ENCODE measurements at places on chromosomes 16 and 17. TPM values are rescaled to one million over a fixed set of nuclear protein-coding genes. Genes with fewer than 3 reads are reported as not detected.
A peak's percentile ranks its signal among the peaks of the same experiment; 100 is the strongest.

GRCh38 chr17:28524476-28525424 is 18.6 kb downstream of the FOXN1 start:
- no peak for DNase-seq

- DNase-seq = no peak
These were observed 24.0 kb downstream of the PIK3R5 start for GRCh38 chr17:8941520-8941919.

DNA sequence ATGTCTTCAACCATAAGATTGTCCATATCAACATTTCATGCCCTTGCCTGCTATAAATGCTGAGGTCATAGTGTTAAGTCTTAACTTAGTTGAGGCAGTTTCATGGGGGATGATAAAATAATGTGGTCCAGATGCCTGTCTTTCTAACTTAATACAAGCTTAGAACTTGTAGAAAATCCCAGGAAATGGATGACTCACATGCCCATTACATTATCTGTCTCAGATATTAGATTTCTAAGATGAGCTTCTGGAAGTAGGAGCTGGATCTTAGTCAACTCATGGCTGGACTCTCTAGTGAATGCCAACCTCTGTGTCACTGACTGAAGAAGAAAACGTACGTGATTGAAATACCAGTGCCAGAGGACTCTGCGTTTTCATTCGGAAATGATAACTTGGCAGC is 797.5 kb upstream of the EEF2KMT start:
- DNase-seq = no peak

- no peak for DNase-seq
These were observed 92.9 kb downstream of the IRF8 start for GRCh38 chr16:85991856-85992255.

GRCh38 chr17:44904001-44904984 is 5.0 kb upstream of the EFTUD2 start:
- DNase-seq = peak; percentile 43

The PIRT gene
- total RNA-seq = not detected

- DNase-seq = no peak
These were observed at the start of gene SLFN12L for GRCh38 chr17:35537601-35538141. Gene SLFN12L, minus strand, starts transcription at chr17:35537678. Its CDS starts 15,314 bp downstream, at chr17:35522364.

The MT4 gene
- total RNA-seq = not detected

DNA sequence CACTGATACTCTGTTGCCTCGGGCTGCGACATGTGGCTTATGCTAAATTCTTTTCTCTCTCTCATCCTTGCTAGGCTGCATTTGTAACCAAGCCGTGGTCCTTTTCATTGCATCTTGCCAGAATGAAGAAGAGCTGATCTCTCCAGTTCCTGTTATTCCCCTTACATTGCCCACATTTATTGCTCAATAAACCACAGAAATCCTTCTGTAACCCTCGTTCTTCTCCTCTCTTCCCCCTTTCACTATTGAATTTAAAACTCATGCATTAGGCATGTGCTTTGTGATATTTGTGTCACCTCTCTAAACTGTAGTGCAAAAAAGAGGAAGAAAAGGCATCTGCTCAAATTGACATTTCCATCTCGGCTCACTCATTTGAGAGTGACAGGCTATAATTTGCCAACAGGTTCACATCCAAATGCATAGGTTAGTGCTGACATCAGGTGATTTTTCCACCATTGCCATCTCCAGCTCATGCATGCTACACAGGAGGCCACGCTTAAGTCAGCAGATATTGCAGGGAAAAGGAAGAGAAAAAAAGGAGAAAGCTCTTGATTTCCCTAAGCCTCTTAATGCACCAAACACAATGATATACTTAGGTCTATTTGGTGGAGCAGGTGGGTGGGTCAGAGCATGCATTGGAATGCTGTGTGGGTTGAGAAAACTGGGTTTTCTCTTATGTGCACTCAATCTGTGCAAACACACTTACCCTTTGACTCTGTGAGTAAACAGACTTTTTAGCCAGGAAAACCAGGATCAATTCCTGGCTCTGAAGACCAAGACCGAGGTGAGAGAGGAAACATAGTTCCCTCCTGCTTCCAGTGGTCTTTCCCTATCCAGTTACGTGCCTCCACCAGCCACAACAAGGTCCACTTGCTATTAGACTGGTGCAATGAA is 642.7 kb downstream of the HS3ST4 start:
- no peak for DNase-seq

- no peak for DNase-seq
These were observed 35.9 kb downstream of the TMEM11 start for GRCh38 chr17:21177854-21178600.
